Left ventricle myocardium inferior (tissue), 1 donor: ENCODE measurements at places on chromosomes 13 and 19. TPM values are rescaled to one million over a fixed set of nuclear protein-coding genes. Genes with fewer than 3 reads are reported as not detected.

The MEGF8 gene
- 34.3 TPM for total RNA-seq

DNA sequence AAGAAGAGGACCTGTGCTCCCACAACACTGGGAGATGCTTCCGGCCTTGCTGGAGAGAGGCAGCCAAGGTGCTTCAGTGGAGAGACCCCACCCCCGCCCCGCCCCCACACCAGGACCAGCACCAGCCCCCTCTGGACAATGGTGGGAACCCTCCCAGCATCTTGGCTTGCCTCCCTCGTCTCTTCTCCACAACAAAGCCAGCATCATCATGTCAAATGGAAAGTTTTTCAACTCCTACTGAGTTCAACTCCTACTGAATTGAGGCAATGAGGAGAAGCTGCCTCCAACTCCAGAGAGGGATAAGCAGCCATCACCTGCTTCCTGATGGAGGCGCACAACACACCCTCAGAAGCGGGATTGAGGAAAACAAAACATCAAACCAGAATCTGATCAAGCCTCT is 12.8 kb downstream of the DEDD2 start:
- H3K36me3 ChIP-seq, result peaks cover 77% of the 10 kb centered on the region
- H3K4me3 ChIP-seq, result no peak overlapping the region
- no peak overlapping the region for H3K27ac ChIP-seq
- no peaks in the 10 kb centered on the region for H3K27me3 ChIP-seq
- DNase-seq, result no peak

DNA sequence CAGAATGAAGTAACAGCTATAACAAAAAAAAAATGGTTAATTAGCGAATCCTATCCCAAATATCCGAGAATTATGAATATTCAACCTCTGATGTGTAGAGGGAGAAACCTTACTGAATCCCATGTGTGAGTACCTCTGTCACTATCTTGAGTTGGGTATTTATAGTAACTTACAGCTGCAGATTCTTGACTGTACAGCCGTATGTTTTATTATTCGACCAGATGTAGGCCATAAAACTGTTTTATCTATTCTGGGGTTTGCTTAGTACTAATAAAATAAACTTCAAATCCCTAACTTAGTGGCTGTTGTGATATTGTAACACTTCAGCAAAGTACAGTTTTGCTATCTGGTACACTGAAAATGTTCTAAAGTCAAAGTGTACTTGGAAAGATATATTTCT is 120.0 kb downstream of the EFNB2 start:
- H3K4me3 ChIP-seq, result no peak overlapping the region
- DNase-seq, result no peak
- peaks cover 7% of the 10 kb centered on the region for H3K27me3 ChIP-seq
- no peak overlapping the region for H3K27ac ChIP-seq
- H3K36me3 ChIP-seq, result no peaks in the 10 kb centered on the region

The SPPL2B gene
- 26.2 TPM for total RNA-seq

- H3K27me3 ChIP-seq, result no peaks in the 10 kb centered on the region
- DNase-seq, result no peak
- peaks cover 9% of the 10 kb centered on the region for H3K36me3 ChIP-seq
- peaks cover 63% of the 10 kb centered on the region for H3K4me1 ChIP-seq
Measured at GRCh38 chr13:97440598-97441170, 6.7 kb downstream of the RAP2A start.

The SPIB gene
- total RNA-seq, result not detected
